Activated naive CD4-positive, alpha-beta T cell treated with anti-CD3 and anti-CD28 coated beads, Interleukin-2, amount 50 U/mL, for 72 hours (primary cell): ENCODE measurements at places on chromosomes 12 and 14. TPM values are rescaled to one million over a fixed set of nuclear protein-coding genes. Genes with fewer than 3 reads are reported as not detected.

The OR6C2 gene
- total RNA-seq: not detected

The TAS2R20 gene
- 1.5 TPM for total RNA-seq

The KCNC2 gene
- not detected for total RNA-seq

The CLEC14A gene
- not detected for total RNA-seq

The SLCO1B3 gene
- not detected for total RNA-seq

The MARK3 gene
- total RNA-seq: 91.4 TPM

The NRIP2 gene
- total RNA-seq: not detected

The IFNG-AS1 gene
- total RNA-seq: not detected

The PAX9 gene
- not detected for total RNA-seq

The SPTB gene
- total RNA-seq: 0.41 TPM

GRCh38 chr12:40020261-40020691 is 85.6 kb downstream of the SLC2A13 start:
- DNase-seq: no peak

DNA sequence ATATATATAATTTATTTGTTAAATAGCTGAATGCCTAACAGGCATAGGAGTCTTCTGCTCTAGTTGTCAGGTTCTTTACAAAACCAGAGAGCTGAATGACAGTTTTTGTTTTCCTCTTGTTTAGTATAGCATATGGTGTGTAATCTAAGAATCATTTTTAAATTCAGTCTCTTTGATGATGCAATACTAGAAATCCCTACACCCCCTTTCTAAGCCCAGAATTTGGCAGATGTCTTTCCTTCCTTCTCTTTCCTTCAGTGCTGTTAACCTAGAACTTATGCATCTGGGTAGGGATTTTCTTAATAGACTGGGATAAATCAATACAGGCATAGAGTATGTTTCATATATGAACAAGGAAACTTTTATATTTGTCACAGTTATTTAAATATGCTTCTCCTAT is 198.1 kb downstream of the KCNH5 start:
- DNase-seq: no peak

GRCh38 chr12:132023658-132024057 is 73.9 kb downstream of the EP400 start:
- peak; percentile 13 for DNase-seq

- DNase-seq: no peak
Observed at GRCh38 chr12:103401421-103401820, 94.3 kb downstream of the C12orf42 start.

GRCh38 chr12:109983432-109984142 is 12.6 kb downstream of the GIT2 start:
- no peak for DNase-seq

DNA sequence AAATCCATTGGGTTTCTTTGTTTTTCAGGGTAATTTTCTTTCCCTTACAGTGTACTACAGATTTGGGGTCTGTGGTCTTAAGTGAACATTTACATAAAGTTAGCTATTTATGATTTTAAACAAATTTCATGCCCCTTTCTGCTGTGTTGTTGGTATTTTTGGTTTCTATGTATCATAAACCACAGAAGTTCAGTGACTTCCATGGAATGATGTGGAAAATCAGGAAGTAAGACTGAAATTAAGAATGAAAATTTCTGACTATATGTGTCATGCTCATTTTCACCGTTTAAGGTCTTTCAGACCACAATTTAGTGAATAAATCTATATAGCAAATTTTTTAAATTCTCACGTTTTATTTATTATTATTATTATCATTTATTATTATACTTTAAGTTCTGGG is 31.7 kb downstream of the ETV6 start:
- DNase-seq: no peak

- peak; percentile 45 for DNase-seq
Observed at GRCh38 chr12:121637231-121637914, 11.0 kb downstream of the ORAI1 start.

DNA sequence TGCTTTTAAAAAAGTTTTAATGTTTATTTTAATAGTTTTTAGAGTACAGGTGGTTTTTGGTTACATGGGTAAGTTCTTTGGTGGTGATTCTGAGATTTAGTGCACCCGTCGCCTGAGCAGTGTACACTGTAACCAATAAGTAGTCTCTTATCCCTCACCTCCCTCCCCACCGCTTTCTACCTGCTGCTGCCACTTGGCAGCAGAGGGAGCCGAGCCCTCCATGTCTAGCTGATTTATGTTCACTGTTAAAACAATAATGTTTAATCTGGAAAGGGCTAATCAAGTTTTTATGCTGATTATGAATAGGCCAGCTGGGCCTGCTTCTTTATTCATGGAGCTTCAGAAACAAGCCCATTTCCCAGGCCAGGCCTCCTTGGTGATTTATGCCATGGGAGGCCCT is 73.1 kb downstream of the ADCK1 start:
- no peak for DNase-seq

- peak; percentile 13 for DNase-seq
Observed at GRCh38 chr12:64737539-64737938, 21.7 kb downstream of the GNS start.

DNA sequence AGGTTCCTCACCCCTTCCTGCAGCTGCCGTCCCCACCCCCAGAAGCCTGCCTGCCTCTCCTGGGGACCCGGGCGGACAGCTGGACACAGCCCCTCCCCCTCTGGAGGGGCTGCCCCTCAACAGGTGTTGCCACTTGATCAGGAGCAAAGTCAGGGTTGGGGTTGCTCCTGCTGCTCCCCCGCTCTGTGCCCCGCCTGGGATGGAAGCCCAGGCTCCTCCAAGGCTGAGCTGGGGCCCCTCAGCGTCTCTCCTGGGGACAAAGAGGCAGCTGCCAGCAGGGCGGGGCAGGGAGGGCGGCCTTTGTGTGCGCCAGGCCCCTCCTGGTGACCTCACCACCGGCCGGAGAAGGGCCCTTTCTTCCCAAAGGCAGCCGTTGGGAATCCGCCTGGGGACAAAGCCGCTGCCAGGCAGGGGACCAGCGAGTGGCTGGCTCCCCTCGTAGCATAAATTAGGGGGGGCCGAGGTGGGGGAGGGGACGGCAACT is 13.7 kb downstream of the TRMT61A start:
- no peak for DNase-seq

GRCh38 chr12:2334689-2335088 is 281.9 kb downstream of the CACNA1C start:
- no peak for DNase-seq

- DNase-seq: no peak
Observed at GRCh38 chr12:87856-88255, 21.3 kb downstream of the IQSEC3 start.

- DNase-seq: peak; percentile 69
Observed at GRCh38 chr12:107607464-107608392, 77.9 kb upstream of the PWP1 start.
